NCI-H446 (cell line): ENCODE measurements at places on chromosomes 3 and 15.

DNA sequence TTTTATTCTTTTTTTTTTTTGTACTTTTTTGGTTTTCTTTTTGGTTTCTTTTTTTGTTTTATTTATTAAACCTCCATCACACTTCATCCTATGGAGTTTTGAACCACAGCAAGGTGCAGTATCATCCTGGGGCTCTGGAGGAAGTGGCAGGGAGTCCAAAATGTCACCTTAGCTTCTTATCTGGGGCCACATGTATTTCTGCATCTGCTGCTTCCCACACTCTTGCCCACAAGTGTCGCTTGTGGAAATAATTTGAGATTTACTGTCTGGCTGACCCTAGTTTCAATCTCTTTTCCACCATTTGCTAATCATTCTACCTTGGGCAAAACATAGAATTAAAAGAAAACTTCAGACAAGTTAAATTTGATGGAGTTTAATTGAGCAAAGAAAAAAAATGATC is 6.4 kb downstream of the OPA1 start:
- no peak for DNase-seq

GRCh38 chr3:157204431-157204830 is 44.5 kb upstream of the CCNL1 start:
- peak; percentile 59 for DNase-seq

DNA sequence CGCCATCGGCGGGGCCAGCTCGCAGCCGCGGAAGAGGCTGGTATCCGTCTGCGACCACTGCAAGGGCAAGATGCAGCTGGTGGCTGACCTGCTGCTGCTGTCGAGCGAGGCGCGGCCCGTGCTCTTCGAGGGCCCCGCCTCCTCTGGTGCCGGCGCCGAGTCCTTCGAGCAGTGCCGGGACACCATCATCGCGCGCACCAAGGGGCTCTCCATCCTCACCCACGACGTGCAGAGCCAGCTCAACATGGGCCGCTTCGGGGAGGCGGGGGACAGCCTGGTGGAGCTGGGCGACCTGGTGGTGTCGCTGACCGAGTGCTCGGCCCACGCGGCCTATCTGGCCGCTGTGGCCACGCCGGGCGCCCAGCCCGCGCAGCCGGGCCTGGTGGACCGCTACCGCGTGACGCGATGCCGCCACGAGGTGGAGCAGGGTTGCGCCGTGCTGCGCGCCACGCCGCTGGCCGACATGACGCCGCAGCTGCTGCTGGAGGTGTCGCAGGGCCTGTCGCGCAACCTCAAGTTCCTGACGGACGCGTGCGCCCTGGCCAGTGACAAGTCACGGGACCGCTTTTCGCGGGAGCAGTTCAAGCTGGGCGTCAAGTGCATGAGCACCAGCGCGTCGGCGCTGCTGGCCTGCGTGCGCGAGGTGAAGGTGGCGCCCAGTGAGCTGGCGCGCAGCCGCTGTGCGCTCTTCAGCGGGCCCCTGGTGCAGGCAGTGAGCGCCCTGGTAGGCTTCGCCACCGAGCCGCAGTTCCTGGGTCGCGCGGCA is 1.8 kb downstream of the TLNRD1 start:
- DNase-seq = no peak

DNA sequence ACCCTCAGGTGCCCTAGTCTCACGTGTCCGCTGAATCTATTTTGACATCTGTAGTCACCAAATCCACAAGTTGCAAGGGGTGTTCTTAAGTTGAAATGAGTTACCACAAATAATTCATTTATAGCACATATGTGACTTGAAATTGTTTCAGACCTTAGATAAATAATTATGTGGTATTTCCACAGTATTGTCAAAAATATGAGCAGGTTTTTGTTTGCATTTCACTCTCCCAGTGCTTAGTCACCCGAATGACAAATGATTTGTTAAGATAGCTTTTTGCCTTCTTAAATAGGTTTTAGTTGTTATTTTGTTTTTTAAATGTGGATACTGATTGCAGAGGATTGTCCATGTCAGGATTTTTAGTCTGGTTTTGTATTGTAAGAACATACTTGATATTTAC is 2.6 kb downstream of the MFSD1 start:
- DNase-seq = no peak

GRCh38 chr3:128875556-128876120 is 3.8 kb upstream of the ACAD9 start:
- peak; percentile 24 for DNase-seq

DNA sequence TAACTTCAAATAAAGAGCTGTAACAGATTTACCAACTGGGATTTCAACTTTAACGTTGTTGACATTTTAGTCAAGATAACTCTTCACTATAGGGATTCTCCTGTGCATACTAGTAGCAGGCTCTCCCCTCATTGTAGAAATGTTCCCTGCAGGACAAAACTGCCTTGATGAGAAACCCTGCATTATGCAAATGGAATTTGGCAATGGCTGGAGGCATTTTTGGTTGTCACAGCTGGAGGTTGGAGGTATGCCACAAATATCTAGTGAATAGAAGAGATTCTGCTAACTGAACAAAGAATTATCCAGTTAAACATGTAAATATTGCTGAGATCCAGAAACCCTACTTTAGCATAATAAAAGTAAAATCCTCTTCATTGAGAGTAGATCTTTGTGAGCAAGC is 928.8 kb upstream of the ALCAM start:
- no peak for DNase-seq

- no peak for DNase-seq
These were observed 83.4 kb downstream of the SLCO3A1 start for GRCh38 chr15:91936927-91937326.

- no peak for DNase-seq
These were observed 43.5 kb upstream of the CTNNB1 start for GRCh38 chr3:41155834-41156233.

- no peak for DNase-seq
These were observed 75.9 kb downstream of the SST start for GRCh38 chr3:187594272-187594671.

- no peak for DNase-seq
These were observed 638 bp downstream of the WDR5B start for GRCh38 chr3:122415104-122415744.

- no peak for DNase-seq
These were observed 59.0 kb upstream of the NECTIN3 start for GRCh38 chr3:111012388-111013248.

- DNase-seq = no peak
These were observed 87.6 kb downstream of the SYNPR start for GRCh38 chr3:63365671-63366070.

GRCh38 chr3:115834068-115834467 is 210.8 kb downstream of the GAP43 start:
- DNase-seq = no peak

- no peak for DNase-seq
These were observed 95.1 kb downstream of the NPTN start for GRCh38 chr15:73538123-73538522.

DNA sequence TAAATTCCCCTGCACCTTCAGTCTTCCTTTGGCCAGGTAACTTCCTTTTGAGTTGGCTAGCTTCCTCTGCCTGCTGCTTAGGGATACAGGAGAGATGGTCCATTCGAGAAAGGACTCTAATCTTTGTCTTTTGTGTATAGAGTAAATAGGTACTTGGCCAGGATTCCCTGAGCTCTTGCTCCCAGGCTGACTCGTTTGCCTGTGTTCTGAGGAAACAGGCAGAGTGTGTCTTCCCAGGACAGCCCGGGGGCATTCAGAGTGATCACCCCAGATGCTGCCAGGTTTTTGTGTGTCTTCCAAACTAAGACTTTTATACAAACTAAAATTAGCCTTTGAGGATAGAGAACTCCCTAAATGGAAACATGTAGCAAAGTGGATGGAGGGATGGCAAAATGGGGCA is 39.5 kb downstream of the TMEM108 start:
- DNase-seq = no peak

- DNase-seq = no peak
These were observed 4.6 kb downstream of the RBSN start for GRCh38 chr3:15094187-15094875.

DNA sequence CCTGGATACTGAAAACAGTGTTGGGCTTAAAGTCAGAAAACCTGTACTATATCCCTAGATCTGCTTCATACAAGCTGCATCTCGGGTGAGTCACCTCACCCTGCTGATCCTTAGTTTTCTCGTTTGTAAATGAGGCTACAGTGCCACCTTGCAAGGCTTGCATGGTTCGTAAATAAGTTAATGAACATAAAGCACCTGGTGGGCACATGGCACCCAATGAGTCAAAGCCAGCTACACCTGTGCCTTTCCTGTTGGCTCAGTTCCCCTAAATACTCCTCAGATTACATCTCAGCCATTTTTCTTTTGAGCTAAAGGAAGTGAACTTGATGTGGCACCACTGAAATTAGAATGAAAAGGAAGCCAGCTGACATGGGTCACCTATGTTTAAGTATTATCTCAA is 26.5 kb downstream of the RTP1 start:
- no peak for DNase-seq
